ENCODE measurements at places on chromosomes 11 and 22.

- no peak overlapping the region for H3K27ac ChIP-seq
- DNase-seq, result no peak
- H3K4me1 ChIP-seq, result no peaks in the 10 kb centered on the region
- H3K36me3 ChIP-seq, result no peaks in the 10 kb centered on the region
- H3K27me3 ChIP-seq, result no peaks in the 10 kb centered on the region
- H3K4me3 ChIP-seq, result no peak overlapping the region
Observed at GRCh38 chr11:68532727-68533369, 72.3 kb downstream of the PPP6R3 start.

DNA sequence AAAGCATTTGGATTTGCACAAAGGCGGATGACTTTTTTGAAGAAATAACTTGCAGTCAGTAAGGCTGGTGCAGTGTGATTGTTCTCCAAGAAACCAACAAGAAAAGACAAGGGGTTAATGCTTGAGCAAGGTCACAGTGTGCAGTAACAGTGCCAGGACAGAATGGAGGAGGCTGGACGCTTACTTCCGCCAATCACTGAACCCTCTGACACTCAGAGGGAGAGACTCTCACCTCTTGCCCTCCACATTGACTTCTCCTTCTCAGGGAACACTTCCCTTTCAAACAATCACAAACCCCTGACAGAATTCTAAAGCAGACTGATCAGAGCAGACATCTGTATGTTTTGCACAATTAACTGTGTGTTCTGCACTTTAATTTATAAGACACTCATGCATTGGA, 228.4 kb downstream of the BLID start:
- no peaks in the 10 kb centered on the region for H3K4me1 ChIP-seq
- no peak overlapping the region for H3K27ac ChIP-seq
- H3K36me3 ChIP-seq, result no peaks in the 10 kb centered on the region
- no peak overlapping the region for H3K4me3 ChIP-seq
- no peak for DNase-seq
- no peaks in the 10 kb centered on the region for H3K27me3 ChIP-seq

DNA sequence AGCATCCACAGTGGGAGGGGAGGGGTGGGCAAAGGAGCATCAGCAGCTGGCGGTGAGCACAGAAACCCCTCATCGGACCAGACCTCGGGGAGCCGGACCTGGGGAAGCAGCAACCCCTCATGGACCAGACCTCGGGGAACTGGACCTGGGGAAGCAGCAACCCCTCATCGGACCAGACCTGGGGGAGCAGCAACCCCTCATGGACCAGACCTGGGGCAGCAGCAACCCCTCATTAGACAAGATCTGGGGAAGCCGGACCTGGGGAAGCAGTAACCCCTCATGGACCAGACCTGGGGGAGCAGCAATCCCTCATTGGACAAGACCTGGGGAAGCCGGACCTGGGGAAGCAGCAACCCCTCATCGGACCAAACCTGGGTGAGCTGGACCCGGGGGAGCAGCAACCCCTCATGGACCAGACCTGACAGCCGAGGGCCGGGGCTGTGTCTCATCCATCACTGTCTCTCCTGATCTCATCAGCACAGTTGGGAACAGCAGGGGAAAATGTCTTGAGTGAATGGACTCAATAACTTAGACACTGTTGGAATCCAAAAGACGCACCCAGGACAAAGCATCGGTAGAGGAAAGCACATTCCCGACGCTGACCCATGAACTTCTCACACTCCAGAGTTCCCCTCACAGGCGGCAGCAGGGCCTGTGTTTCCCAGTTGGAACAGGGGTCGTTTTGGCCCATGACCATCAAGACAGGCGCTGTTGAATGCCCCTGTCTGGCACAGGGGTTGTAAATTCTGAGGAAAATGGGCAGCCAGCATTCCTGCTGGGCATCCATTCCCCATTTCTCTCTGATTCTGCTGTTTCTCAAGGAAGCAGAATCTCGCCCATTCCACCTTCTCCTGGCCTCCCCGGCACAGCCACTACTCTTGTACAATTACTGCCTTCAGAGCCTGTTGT, 1494.6 kb downstream of the TBC1D22A start:
- no peaks in the 10 kb centered on the region for H3K36me3 ChIP-seq
- DNase-seq, result no peak
- no peak overlapping the region for H3K4me3 ChIP-seq
- H3K27me3 ChIP-seq, result no peaks in the 10 kb centered on the region
- H3K4me1 ChIP-seq, result peaks cover 20% of the 10 kb centered on the region

GRCh38 chr22:41555325-41555982, 5.4 kb upstream of the CSDC2 start:
- DNase-seq, result no peak
- H3K27ac ChIP-seq, result no peak overlapping the region

Measured in sigmoid colon (tissue), 7 donors.